ENCODE measurements at places on chromosomes 7 and 10.

DNA sequence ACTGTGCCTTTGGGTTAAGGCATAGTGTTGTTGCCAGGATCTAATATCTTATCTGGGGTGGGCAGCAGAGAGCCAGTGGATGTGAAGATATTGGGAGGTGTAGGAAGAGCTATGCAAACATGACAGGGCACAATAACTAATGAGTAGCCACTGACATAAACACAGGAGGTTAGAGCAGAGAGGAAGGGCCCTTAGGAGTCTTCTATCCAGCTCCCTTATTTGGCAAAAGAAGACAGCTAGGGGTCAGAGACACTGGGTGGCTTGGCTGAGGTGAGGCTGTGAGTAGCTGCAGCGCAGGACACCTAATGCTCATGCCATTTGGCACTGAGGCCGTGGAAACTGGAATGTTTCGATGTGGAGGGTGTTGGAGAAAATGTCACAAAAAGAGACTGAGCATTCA lies 176.3 kb upstream of the TCF7L2 start:
- no peak for DNase-seq

DNA sequence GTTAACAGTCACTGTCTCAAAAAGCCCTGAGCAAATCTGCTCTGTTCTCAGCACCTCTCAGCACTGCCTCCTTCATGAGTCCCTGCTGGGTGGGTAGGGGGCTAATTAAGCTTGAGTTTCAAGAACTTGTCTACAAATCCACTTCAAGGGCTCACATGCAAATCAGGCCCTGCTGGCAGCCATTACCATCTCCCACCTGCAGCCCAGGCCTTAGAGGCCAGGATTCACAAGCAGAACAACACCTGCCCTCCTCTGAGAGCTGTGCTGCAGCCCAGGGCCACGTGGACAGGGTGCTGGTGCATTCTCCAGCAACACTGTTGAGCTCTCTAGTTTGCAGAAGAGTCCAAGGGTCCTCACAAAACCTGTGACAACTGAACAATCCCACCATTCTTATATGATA lies 119.2 kb downstream of the DPP6 start:
- DNase-seq, result no peak

- no peak for DNase-seq
Observed at GRCh38 chr10:78766603-78767002, 302.2 kb upstream of the ZMIZ1 start.

DNA sequence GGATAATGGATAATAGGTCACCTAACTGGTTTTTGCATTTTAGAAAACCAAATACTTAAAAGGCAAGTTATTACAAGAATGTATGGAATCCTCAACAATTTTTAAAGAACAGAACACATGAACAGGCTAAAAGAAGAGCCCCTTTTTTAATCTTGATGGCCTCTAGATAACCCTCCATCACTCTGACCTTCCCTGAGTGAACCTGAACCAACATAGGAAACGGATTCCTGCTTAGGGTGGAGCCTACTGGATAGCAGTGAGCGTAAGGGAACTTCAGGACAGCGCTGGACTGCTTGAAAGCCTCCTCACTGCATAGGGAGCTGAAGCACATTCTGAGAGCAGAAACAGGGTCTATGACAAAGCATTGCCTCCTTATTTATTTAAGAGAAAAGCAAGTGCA lies 20.5 kb downstream of the TRPV5 start:
- DNase-seq, result no peak

DNA sequence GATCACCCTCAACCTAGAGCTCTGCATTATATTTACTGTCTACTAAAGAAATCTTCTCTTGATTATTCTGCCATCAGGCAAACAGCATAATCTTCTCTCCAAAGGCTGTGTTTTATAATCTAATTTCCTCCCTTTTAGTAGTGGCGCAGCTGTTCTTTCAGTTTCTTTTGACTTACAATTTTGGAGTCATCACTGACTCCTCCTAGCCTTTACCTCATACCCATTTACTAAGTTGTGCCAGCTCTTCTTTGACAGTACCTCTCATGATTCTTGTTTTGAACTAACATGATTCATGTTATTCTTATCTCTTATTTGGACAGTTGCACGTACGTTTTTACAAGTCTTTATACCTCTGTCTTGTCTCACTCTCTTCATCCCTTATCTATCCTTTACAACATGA lies 113.0 kb downstream of the FOXP2 start:
- no peak for DNase-seq
